LoVo (cell line): ENCODE measurements at places on chromosomes 1 and 21.

- DNase-seq, result peak; percentile 26
Observed at GRCh38 chr1:151327903-151328674, 873 bp upstream of the PI4KB start.

- no peak for DNase-seq
Observed at GRCh38 chr21:29710498-29710897, 229.3 kb downstream of the GRIK1 start.

- DNase-seq, result no peak
Observed at GRCh38 chr1:52588535-52588934, 13.6 kb upstream of the GPX7 start.

GRCh38 chr1:205287767-205288559 lies 33.6 kb downstream of the NUAK2 start:
- DNase-seq, result no peak

- peak; percentile 81 for DNase-seq
Observed at GRCh38 chr1:19918057-19918456, 5.4 kb downstream of the PLA2G2E start.

GRCh38 chr21:27306206-27306605 lies 339.3 kb upstream of the ADAMTS5 start:
- no peak for DNase-seq

DNA sequence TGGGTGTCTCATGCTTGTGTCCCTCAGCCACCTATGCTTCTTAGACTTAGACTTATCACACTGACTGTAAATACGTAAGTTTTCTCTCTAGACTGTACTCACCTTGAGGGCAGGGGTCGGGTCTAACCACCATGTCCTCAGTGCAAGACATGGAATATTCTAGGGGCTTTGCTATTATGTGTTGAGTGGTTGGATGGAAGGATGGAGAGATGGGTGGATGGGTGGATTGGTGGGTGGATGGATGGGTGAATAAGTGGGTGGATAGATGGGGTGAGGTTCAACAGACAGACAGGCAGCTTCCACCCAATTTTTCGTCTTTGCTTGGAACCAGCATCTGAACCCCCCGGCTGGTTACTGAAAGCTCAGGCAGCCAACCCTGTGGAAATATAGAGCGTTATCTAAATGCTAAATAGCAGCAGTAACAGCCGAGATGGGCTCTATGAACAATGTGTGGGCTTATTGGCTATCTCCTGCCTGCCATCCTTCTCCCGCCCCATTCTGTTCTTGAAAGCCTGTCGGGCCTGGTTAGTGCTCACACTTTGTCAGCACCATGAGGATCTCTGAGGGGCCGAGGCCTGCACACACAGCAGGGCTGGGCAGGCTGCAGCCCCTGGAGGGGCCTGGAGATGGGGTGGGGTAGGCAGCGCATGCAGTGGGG lies 130.7 kb downstream of the ACTL8 start:
- no peak for DNase-seq

DNA sequence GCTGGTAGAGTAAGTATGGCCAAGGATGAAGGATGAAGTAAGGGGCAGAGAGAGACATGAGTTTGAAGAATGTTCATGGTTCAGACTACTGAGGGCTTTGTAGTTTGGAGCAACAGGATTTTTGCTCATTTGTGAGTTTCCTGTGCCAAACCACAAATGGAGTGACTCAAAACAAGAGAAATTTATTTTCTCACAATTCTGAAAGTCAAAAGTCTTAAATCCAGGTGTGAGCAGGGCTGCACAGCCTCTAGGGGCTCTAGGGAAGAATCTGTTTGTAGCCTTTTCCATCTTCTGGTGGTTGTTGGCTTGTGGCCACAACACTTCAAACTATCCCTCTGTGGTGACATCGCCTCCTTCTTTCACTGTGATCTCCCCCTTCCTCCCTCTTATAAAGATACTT lies 58.9 kb downstream of the RHOU start:
- no peak for DNase-seq

- peak; percentile 26 for DNase-seq
Observed at GRCh38 chr1:228109962-228110488, 926 bp upstream of the MRPL55 start.

DNA sequence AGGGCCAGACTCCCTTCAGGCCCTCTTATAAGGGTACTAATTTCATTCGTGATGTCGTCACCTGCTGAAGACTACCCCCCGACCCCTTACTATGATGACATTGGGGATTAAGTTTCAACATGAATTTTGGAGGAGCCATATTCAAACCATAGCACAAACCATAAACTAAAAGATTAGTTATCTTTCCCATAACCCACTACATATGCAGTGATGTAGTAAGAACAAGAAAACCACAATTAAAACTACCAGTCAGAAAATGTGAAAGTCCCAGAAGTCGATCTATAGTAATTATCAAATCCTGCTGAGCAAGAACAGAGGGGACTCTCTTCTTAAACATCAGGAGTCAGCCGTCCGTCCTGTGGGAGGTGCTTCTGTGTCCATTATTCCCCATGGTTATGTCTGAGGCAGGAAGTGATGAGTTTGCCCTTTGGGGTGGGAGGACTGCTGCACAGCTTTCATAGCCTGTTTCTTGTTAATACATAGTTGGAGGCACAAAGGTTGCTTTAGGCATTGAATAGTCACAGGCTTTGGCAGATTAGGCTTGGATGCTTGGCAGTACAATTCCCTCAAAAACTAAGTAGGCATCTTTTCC lies 35.9 kb upstream of the PTGFRN start:
- DNase-seq, result no peak

DNA sequence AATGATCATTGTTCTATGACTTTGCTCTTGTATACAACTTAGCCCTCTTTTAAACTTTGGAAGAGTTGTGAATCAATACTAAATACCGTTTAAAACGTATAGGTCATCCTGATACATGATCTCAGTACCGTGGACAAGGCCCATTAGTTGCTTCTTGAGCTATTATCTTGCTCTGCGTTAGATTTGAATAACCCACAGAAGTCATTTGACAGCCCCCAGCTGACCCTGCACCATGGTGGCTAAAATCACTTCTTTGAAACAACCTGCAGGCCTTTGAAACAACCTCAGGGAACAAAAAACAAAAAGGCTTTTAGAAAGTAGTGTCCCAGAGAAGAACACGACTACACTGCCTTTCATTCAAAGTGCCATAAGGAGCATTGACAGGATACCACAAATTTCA lies 473.0 kb upstream of the ADGRL2 start:
- no peak for DNase-seq

- DNase-seq, result no peak
Observed at GRCh38 chr1:28123461-28123961, 35.1 kb upstream of the EYA3 start.

DNA sequence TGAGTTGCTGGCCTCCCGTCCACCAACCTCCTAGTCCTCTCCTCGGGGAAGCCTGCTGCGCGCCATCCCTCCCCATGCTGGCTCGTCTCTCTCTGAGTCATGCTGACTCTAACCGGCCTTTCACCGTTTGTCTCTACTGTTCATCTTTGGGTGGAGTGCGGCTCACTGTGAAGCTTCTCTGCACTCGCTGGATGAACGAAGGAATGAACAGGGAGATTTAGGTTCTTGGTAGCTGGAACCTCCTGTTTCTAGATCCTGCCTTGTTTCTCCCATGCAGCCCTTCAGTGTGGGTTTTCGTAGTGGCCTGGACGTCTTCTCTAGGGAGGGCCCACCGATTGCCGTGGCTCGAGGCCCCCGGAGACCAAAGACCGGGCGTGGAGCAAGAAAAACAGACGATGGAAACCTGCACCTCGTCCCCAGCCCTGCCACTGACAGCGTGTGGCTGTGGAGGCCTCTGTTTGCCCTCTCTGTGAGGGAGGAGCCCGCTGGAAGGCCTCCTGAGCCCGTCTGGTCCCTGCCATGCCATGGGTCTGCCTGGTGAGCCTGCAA lies 227.6 kb upstream of the C1orf174 start:
- no peak for DNase-seq

DNA sequence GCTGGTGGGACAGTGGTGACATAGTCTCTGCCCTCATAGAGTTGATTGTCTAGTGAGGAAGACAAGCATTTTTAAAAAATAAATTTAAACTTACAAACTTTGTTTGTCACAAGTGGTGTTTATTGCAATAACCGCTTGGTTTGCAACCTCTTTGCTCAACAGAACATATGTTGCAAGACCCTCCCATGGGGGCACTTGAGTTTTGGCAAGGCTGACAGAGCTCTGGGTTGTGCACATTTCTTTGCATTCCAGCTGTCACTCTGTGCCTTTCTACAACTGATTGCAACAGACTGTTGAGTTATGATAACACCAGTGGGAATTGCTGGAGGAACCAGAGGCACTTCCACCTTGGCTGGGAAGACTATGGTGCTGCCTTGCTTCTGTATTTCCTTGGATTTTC lies 58.4 kb downstream of the LAMC2 start:
- DNase-seq, result no peak

DNA sequence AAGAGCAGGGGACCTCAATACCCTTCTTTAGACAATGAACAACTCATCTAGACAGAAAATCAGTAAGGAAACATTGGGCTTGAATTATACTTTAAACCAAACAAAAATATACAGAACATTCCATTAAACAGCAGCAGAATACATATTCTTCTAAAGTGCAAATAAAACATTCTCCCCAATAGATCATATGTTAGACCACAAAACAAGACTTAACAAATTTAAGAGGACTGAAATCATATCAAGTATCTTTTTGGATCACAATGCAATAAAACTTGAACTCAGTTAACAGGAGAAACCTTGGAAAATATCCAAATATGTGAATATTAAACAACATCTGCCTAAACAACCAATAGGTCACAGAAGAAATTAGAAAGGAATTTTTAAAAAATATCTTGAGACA lies 47.7 kb upstream of the HP1BP3 start:
- DNase-seq, result no peak

- DNase-seq, result no peak
Observed at GRCh38 chr1:29825941-29826415, 589.7 kb downstream of the PTPRU start.

DNA sequence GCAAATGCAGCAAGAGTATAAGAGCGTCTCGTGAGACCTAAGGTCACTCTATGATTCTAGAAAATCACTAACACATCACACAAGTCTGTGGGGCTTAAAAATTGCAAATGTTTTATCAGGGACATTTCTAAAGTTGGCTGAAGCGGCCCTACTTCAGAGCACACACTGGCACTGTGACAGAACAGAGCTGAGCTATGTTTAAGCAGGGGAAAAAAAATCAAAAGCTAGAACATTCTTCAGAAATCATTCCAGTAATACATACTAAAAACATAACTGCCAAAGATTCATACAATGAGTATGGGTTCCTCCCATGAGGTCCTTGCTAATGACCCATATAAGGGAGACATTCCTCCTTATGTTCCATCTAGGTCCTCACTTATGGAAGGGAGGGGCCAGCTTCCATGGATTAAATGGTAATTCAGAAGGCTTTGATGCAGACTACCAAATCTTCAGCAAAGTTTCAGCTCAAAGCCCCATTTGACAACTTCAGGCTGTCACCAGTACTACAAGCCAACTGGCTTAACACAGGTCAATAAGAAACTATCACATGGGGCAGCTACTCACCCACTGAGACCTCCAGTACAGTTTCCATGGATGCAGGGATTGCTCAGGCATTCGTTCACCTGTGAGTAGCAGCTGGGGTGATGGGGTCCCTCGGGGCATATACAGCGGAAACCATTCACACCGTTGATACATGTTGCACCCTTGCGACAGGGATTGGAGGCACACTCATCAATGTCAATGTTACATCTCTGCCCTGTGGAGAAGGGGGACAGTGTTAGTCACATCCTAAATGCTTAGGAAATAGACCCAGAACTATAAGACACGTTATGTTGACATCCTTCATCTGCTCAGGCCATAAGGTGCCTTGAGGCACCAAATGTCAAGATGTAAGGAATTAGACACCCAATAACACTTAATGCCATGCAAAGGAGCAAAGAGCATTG lies 58.4 kb upstream of the ADAM30 start:
- no peak for DNase-seq

DNA sequence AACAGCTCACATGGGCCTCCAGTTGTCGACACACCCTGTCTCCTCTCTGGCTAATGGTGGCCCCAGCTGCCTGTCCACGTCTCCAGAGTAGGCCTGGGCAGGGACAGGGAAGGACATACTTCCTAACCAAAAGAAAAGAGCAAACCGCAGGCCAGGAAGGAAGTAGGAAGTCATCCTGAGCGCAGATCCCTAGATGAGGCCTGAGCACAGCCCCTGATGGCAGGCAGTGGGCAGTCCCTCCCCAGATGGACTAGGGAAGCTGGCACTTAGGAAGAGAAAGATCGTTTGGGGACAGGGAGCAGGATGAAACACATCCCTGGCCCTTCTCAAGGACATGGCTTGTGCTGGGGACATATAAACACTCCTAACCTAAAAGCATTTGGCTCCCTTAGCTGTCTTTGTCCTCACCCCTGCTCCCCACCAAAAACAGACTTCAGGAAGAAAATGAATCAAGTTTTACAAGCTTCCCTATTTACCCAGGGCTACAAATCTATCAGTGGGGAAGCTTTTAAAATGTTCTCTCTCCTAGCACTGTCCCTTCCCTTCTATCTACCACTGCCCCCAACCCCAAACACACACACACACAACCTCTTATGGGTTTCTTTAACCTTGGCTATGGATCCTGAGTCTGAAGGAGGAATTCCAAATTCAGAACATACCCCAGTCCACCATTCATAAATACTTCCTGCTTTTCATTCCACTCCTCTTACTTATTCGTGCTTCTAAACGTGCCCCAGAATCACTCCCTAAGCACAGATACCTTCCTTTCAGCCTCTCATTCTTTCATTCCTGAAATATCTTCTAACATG lies 21.1 kb downstream of the SSBP3 start:
- DNase-seq, result no peak

DNA sequence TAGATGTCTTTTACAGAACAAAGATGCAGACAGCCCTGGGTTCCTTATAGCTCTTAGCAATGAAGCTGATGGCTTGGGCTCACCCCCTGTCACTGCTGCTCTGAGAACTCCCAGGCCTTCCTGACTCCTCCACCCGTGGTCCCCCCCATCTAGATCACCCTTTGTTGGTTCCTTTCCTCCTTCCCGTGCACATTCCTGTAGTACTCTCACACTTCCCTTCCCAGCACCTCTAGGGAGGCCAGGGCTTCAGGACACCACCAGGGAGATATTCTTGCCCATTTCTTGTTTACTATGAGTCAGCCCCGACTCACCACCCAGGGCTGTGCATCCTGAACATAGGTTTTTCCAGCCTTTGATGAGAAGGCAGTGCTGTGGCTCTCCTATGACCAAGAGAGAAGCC lies 14.4 kb upstream of the NOS1AP start:
- peak; percentile 68 for DNase-seq

DNA sequence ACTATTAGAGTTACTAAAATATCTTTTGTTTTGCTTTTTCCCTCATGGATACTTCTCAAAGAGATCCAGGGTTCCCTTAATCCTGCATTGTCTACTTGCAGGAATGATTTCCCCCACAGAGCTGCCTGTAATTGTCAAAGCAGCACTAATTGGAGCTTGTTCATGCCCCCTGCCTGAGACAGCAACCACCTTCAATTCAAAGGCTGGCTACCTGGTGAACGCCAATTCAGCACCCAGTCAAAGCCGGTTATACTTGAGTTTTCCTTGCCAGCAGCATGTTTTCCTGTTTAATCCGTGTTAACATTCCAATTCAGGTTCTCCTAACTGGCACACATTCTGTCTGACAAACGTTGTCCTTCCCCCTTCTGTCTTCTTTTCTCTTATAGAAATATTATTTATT lies 382.9 kb downstream of the NTNG1 start:
- no peak for DNase-seq

- DNase-seq, result no peak
Observed at GRCh38 chr1:115572710-115573109, 69.1 kb upstream of the VANGL1 start.

GRCh38 chr1:63618011-63618410 lies 24.8 kb downstream of the PGM1 start:
- no peak for DNase-seq
